Omental fat pad (tissue), 4 donors: ENCODE measurements at places on chromosomes 7 and 10. TPM values are rescaled to one million over a fixed set of nuclear protein-coding genes. Genes with fewer than 3 reads are reported as not detected.

GRCh38 chr10:11691319-11691755 lies 50.8 kb upstream of the ECHDC3 start:
- DNase-seq = no peak

The GDF2 gene
- not detected for total RNA-seq

DNA sequence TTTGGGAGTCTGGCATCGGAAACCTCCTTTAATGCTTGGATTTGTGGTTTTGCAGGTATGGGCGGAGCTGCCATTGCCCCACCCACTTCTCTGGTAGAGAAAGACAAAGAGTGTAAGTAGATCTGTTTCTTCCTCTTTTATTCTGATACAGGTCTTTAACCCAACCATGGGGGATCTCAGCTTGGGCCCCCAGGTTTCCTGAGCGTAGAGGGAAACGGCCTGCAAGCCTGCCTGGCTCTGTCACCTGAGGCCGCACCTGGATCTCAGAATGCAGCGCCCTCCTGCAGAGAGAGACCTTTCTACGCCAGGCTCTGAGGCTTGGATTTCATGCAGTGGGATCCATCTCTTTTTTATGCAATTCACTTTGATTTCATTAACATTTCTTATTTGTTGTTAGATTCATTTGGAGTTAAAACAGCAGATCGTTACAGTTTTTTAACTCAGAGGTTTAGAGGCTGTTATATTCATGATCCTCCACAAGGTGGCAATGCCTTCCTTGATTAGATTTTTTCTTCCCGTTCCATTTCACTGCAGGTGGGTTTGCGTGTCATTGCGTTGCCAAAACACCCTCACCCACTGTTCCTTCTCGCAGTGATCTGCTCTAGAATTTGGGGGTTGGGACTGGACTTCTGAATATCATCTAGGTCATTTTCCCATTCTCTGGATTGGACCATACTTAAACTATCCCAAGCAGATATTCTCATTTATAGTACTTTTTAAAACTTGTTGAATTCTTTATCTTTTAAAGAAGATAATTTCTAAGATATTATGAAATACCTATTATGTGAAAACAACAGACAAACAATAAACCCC lies 20.0 kb downstream of the RBM17 start:
- DNase-seq = no peak

DNA sequence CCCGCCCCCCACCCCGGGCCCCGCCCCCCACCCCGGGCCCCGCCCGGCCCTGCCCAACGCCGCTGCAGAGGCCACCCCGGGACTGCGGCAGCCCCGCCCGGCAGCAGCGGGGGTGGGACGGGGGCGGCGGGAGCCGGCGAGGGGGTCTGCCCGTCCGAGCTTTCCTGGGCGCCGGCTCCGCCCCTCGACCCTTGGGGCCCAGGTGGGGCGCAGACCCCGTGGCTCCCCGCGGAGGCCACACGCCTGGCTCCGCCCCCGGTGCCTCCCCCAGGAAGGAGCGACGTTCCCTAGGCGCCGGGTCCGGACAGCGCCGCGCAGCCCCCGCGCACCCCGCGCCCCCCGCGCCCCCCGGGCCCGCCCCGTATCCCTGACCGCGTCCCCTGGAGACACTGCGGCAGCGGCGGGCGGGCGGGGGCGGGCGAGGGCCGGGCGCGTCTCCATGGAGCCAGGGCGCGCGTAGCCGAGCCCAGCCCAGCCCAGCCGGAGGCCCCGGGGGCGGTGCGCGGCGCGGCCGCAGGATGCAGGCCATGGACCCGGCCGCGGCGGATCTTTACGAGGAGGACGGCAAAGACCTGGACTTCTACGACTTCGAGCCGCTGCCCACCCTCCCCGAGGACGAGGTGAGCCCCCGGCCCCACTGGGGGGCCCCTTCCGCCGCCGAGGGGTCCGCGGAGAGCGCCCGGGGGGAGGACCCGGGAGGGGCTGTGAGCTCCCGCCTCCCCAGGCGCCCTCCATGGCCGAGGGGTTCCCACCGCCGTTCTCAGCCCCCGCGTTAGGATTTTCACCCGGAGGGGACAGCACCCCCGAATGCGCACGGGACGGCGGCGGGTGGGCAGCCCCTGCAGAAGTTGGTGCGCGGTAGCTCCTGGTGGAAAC lies at the start of gene KNDC1:
Gene KNDC1 (plus strand): TSS at position 270 of the 876 bp plus-strand sequence. CDS start 249 bp downstream, at position 519.
- DNase-seq = peak; percentile 23

DNA sequence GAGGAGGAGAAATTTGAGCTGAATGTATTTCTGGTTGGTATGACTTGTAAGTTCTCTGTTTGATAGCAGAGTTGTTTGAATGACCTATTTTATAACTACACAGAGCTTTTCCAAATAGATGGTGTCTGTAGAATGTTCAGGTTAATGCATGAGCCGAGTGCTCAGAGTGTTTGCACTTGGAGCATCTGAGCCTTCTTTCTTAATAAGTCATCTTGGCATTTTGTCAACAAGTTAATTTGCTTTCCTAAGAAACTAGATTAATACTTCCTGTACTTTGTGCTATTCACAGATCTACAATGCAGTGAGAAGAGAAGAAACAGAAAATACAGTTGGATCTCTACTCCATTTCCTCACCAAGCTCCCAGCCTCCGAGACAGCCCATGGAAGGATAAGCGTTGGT lies 138.2 kb downstream of the PLCE1 start:
- DNase-seq = no peak

The AKR1C4 gene
- not detected for total RNA-seq

The SKIDA1 gene
- 1.1 TPM for total RNA-seq

DNA sequence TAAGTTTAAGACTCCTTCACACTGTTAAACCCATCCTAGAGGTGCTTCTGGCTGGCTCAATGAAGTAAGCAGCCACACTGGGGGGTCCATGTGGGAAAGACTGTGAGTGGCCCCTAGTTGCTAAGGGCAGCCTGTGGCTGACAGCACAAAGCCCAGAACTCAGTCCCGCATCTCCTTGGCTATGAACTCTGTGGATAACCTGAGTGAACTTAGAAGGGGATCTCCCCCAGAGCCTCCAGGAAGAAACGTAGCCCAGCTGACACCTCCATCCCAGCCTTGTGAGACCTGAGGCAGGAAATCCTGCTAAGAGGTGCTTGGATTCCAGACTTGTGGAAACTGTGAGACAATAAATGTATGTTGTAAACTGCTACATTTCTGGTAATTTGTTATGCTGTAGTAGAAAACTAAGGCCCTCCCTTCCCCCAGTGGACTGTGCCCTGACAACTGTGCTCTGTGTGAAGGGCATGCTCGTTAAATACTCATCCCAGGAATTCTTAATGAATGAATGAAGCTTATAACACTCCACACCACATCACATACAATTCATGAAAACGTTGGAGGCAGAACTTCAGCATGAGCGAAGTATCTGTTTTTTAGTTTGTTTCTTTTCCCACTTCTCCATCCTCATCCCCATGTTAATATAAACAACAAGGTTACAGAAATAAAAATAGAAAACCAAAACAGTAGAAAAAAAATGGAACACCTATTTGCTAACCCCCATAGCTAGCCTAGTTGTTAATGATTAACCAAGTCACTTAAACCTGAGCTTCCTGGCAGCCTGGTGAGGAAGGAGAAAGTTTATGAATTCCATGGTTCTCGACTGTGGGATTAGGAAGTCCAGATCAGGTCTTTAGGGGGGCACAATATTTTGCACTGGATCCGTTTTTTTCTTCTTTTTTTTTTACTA lies 36.8 kb upstream of the AOAH start:
- no peak for DNase-seq

DNA sequence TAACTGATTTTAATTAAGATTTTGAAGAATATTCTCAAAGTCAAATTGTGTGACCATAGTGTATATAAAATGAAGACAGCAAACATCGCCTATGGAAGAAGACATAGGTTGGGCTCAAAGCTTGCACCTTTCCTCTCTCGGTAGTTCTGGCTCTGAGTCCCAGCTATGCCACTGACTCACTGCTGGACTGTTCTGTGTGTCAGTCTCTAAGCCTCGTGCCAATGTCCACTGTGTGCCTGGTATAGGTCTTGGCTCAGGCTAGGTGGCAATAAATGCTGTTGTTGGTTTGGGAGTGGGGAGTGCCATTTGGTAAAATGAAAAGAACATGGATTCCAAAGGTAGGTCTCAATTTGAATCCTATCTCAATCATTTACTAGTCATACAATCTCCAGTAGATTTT lies 137.5 kb upstream of the RHEB start:
- no peak for DNase-seq

DNA sequence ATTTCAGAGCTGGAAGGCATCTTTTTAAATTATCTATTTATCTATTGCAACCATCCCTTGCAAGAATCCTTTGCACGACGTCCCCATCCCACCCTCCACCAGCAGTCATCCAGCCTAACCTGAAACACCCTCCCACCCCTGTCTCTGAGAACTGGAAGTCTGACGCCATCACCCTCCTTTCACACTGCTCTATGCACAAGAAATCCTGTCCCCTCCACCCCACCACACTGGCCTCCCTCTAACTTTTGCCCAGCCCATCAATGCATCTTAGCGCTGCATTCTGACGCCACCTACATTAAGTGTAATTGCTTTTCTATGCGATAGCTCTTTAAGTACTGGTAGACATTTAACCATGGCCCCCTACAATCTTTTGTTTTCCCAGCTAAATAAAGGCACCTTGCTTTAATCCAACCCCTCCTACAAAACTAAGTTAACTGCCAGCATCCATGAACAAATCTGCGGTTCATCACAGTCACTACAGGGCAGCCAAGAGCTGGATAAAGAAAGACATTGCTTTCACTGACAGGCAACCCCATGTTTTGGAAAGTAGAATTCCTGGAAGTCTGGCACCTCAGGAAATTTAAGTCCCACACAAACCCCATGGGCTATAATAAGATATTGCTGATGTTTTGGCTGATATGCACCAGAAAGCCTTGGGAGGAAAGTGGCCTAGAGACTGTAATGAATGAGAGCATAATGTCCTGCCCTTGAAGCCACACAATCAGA lies 128.0 kb downstream of the GLI3 start:
- DNase-seq = no peak

GRCh38 chr7:158317238-158318205 lies 270.1 kb downstream of the PTPRN2 start:
- no peak for DNase-seq
